Type B pancreatic cell (in vitro differentiated cells): ENCODE measurements at places on chromosomes 5 and 9. TPM values are rescaled to one million over a fixed set of nuclear protein-coding genes. Genes with fewer than 3 reads are reported as not detected.

The SLC45A2 gene
- total RNA-seq = 0.62 and 2.1 TPM in 2 replicates

DNA sequence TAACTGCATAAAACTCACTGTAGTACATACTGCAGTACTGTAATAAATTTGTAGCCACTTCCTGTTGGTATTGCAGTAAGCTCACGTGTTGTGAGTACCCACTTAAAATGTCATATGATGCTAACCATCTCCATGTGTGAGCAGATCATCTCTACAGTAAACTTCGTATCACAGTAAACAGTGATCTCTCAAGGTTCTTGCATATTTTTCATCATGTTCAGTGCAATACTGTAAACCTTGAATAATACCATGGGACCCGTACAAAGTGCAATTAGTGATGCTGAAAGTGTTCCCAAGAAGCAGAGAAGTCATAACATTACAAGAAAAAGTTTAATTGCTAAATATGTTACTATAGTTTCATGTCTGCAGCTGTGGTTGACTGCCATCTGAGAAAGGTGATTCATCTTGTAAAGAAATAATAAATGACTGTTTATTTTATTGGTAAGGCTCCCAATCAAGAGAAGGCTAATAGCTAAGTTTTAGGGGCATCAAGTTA, 253.8 kb upstream of the POU5F2 start:
- peaks cover 5% of the 10 kb centered on the region for H3K4me1 ChIP-seq
- H3K27me3 ChIP-seq = no peaks in the 10 kb centered on the region
- DNase-seq = no peak

GRCh38 chr9:20734275-20734674, 50.2 kb downstream of the FOCAD start:
- H3K4me3 ChIP-seq = no peak overlapping the region
- no peaks in the 10 kb centered on the region for H3K27me3 ChIP-seq
- H3K36me3 ChIP-seq = peaks cover 23% of the 10 kb centered on the region
- no peak for DNase-seq
- H3K27ac ChIP-seq = no peak overlapping the region
- H3K4me1 ChIP-seq = no peaks in the 10 kb centered on the region

DNA sequence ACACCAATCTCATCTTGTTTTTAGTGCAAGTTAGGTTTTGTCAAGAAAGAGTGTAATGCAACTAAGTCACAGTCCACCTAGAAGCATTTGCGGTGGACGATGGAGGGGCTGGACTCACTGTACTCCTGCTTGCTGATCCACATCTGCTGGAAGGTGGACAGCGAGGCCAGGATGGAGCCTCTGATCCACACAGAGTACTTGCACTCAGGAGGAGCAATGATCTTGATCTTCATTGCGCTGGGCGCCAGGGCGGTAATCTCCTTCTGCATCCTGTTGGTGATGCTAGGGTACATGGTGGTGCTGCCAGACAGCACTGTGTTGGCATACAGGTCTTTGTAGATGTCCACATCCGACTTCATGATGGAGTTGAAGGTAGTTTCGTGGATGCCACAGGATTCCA, 20.2 kb upstream of the SPZ1 start:
- no peaks in the 10 kb centered on the region for H3K36me3 ChIP-seq
- no peak for DNase-seq
- H3K4me3 ChIP-seq = no peak overlapping the region
- H3K27me3 ChIP-seq = no peaks in the 10 kb centered on the region
